ENCODE measurements at places on chromosomes 7 and 10.

- no peak for DNase-seq
These were observed 453.5 kb upstream of the SEMA3A start for GRCh38 chr7:84647797-84648757.

DNA sequence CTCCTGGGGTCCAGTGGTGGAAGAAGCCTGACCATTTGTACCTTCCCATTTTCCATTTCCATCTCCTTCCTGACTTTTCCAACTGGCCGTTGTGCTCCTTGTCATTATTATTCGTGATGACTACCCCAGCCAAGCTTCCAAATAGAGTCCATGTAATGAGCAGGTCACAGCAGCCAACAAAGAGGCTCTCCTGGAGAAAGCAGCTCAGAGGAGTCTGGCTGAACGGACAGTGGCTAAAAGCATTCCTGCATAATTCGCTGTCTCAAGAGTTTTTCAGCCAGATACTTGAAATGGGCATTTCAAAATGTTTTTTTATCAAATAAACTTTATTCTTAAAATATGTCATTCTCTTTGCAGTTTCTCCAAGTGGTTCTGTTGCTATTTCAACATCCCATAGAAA is 458.6 kb downstream of the INHBA start:
- no peak for DNase-seq

- no peak for DNase-seq
These were observed 190.7 kb upstream of the CHRM2 start for GRCh38 chr7:136677471-136678365.

- no peak for DNase-seq
These were observed 745.9 kb downstream of the GATA3 start for GRCh38 chr10:8800426-8800825.

GRCh38 chr7:2779051-2779450 is 65.1 kb downstream of the GNA12 start:
- no peak for DNase-seq

DNA sequence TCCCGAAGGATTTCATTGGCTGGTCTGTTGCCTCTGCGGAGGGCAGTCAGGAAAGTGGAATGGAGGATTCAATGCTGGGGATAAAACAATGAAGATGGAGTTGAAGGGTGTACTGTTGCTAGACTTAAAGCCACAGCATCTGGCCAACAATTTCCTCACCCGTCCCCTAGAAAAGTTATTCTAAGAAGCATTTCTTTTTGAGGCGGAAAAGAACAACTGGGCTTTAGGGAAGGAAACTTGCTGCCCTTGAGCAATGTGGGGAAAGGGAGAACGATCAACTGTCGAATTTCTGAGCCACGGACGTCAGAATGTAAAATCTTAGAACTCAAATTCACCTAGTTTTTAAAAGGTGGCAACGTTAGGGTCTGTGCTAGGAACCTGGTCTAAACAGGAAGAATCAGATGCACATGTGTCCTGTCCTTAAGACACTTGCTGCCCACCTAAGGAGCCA is 664 bp downstream of the FMC1 start:
- no peak for DNase-seq

Measured in stimulated activated CD4-positive, alpha-beta T cell treated with anti-CD3 and anti-CD28 coated beads, Interleukin-2, amount 100 ng/mL, for 48 hours (primary cell).